ENCODE measurements at places on chromosomes 7 and 10. TPM values are rescaled to one million over a fixed set of nuclear protein-coding genes. Genes with fewer than 3 reads are reported as not detected.

Gene ITPRID1
- not detected for total RNA-seq

Gene GIMAP2
- total RNA-seq: 42.7 TPM

Gene XRCC2
- total RNA-seq: 17.2 TPM

Gene IDI2
- total RNA-seq: not detected

Gene NUTM2B
- total RNA-seq: 0.83 TPM

Gene OPN1SW
- total RNA-seq: not detected

Gene NRP1
- total RNA-seq: 0.22 TPM

Gene RARRES2
- total RNA-seq: not detected

Gene DLX6
- not detected for total RNA-seq

Gene ASAH2B
- total RNA-seq: 2.8 TPM
